ENCODE measurements at places on chromosomes 6 and 20. TPM values are rescaled to one million over a fixed set of nuclear protein-coding genes. Genes with fewer than 3 reads are reported as not detected.

SUMO4 gene
- not detected for total RNA-seq

C20orf144 gene
- 0.19 TPM for total RNA-seq

PSMB9 gene
- 19.3 TPM for total RNA-seq

PPIL4 gene
- total RNA-seq, result 13.6 TPM

PAX1 gene
- total RNA-seq, result 0.09 TPM

MAN1A1 gene
- not detected for total RNA-seq

NDUFAF5 gene
- total RNA-seq, result 32.6 TPM

ANKS1A gene
- total RNA-seq, result 5.7 TPM

FOXA2 gene
- 13.0 TPM for total RNA-seq

OR12D3 gene
- not detected for total RNA-seq

MCHR2 gene
- not detected for total RNA-seq

OR10C1 gene
- not detected for total RNA-seq

CRISP3 gene
- not detected for total RNA-seq

SASH1 gene
- 2.4 TPM for total RNA-seq

TMEM200A gene
- total RNA-seq, result not detected

COL10A1 gene
- not detected for total RNA-seq

DCDC2 gene
- 2.0 TPM for total RNA-seq

DLL1 gene
- 0.21 TPM for total RNA-seq
